ENCODE measurements at places on chromosomes 3 and 15. TPM values are rescaled to one million over a fixed set of nuclear protein-coding genes. Genes with fewer than 3 reads are reported as not detected.

CD96 gene
- 293 TPM for total RNA-seq

DNA sequence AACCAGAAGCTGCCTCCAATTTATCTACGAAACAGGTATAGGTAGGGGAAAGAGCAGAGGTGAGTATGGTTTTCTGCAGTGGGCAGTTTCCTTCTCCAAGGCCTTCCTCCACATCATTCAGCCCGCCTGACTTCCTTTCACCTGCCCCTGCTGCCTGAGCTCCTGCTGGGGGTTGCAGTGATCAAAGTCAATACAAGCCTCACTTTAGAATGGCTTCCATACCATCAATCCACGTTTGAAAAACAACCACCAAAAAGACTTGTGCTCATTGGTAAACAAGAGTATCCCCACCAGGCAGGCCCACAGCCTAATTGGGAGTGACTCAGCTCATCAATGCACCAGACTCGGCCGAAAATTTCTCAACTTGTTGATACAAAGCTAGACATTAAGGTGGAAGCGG, 159.9 kb downstream of the MAGI1 start:
- no peak for DNase-seq

GRCh38 chr15:74253211-74253921, 17.2 kb downstream of the CCDC33 start:
- DNase-seq: no peak

DNA sequence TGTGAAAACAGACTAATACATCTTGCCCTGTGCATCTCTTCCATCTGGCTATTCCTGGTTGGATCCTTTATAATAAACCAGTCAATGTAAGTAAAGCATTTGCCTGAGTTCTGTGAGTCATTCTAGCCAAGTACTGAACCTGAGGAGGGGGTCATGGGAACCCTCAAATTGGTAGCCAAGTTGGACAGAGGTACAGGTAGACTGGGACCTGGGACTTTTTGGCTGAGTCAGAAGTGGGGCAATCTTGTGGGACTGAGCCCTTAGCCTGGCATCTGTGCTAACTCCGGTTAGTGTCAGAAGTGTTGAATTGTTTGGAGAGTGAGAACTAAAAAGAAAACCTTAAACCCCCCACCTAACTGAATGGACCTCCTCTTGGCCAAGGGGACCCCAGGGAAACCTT, 21.0 kb upstream of the LIMD1 start:
- DNase-seq: no peak

- no peak for DNase-seq
Observed at GRCh38 chr3:59749291-59749690, 699.5 kb upstream of the CFAP20DC start.

- no peak for DNase-seq
Observed at GRCh38 chr15:56524915-56525314, 60.0 kb upstream of the MNS1 start.

GRCh38 chr15:29934251-29934650, 112.0 kb upstream of the TJP1 start:
- no peak for DNase-seq

DNA sequence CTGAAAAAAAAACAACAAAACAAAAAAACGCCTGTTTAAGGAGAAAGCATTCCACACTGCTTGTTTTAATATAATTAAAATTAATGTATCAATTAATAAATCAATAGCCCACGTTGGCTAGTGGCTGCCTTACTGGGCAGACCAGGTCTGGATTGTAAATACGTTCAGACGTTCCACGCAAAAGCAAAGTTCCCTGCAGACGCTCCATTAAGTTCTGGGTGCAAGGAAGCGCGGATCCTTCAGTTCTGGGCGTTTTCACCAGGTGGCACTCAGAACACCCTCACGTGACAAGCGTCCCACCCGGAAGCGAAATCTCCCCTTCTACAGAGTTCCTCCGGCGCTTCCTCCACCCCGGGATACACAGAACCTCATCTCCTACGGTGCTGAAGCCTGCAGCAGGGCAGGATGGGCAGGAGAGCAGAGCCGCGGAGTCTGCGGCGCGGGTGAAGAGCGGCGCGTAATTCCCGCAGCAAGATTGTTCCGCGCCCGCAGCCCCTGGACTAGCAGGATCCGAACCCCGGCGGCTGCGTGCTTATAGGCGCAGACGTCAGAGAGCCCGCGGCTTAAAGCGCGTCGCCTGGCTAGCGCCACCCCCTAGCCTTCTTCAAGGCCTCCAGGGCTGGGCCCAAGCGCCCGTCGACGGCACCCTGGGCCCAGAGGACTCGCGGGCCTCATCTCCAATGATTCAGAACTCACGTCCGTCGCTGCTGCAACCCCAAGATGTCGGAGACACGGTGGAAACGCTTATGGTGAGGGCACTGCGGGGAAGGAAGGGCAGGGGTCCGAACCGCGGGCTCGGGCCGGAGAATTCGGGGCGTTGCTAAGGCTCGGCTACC, at the start of gene SLC25A38:
Gene SLC25A38, plus strand, starts transcription at position 326 of the 836 bp plus-strand sequence. Its CDS starts 355 bp downstream, at position 681.
- DNase-seq: peak; percentile 89

- no peak for DNase-seq
Observed at GRCh38 chr3:191958980-191959671, 498.2 kb downstream of the PYDC2 start.

GRCh38 chr3:64489361-64490044, 198.3 kb downstream of the ADAMTS9 start:
- no peak for DNase-seq

- DNase-seq: no peak
Observed at GRCh38 chr3:181886676-181887075, 175.0 kb downstream of the SOX2 start.
